ENCODE measurements at places on chromosomes 16 and 17. TPM values are rescaled to one million over a fixed set of nuclear protein-coding genes. Genes with fewer than 3 reads are reported as not detected.
A peak's percentile ranks its signal among the peaks of the same experiment; 100 is the strongest.

Gene TRPV3
- total RNA-seq: 0.10 TPM

GRCh38 chr17:60158751-60159478 lies 9.1 kb downstream of the CA4 start:
- no peak for DNase-seq

Gene PFAS
- total RNA-seq: 16.8 TPM

Gene TPSAB1
- 0.39 TPM for total RNA-seq

Gene TP53TG3B
- total RNA-seq: 1.4 TPM

- DNase-seq: no peak
Observed at GRCh38 chr16:27204312-27204915, 1.1 kb downstream of the KDM8 start.

Gene CLEC3A
- total RNA-seq: not detected

Gene OTOA
- total RNA-seq: not detected

- DNase-seq: peak; percentile 38
Observed at GRCh38 chr16:65071433-65072311, 50.2 kb downstream of the CDH11 start.

Gene DRC3
- total RNA-seq: 2.2 TPM

DNA sequence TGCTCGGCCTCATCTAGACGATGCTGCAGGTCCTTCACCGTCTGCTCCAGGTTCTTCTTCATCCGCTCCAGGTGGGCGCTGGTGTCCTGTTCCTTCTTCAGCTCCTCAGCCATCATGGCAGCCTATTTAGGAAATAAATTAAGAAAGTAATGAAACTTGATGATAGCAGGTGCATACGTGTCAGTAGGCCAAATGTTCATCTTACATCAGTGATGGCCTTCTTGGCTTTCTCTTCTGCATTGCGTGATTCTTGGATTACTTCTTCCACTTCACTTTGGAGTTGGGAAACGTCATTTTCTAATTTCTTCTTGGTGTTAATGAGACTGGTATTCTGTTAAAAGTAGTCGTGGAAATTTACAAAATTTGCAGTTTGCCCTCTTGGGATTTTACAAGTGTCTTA lies 20.1 kb upstream of the MYH13 start:
- DNase-seq: no peak

DNA sequence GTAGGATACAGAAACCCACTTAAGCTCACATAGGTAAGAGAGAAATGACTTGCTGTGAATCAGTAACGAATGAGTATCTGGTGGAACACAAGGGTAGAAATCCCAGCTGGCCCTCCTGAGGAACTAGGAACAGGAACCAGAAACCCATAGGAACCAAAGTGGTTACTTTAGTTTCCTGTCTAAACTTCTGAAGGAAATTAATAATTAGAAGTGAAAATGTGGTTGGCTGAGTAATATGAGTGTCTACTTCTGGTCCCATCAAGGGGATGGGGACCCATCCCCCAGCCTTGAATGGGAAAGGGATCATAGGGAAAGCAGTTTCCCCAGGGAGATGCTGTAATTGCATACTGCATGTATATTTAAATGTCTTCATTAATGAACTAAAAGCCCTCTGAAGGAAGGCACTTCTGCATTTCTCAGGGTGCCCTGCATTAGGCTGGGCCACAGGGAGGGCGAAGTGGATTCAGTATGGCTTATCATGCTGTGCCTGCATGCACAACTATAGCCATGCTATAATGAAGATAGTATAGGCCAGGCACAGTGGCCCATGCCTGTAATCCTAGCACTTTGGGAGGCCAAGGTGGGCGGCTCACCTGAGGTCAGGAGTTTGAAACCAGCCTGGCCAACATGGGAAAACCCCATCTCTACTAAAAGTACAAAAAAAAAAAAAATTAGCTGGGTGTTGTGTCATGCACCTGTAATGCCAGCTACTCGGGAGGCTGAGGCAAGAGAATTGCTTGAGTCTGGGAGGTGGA lies 45.6 kb downstream of the CYB5B start:
- DNase-seq: no peak

DNA sequence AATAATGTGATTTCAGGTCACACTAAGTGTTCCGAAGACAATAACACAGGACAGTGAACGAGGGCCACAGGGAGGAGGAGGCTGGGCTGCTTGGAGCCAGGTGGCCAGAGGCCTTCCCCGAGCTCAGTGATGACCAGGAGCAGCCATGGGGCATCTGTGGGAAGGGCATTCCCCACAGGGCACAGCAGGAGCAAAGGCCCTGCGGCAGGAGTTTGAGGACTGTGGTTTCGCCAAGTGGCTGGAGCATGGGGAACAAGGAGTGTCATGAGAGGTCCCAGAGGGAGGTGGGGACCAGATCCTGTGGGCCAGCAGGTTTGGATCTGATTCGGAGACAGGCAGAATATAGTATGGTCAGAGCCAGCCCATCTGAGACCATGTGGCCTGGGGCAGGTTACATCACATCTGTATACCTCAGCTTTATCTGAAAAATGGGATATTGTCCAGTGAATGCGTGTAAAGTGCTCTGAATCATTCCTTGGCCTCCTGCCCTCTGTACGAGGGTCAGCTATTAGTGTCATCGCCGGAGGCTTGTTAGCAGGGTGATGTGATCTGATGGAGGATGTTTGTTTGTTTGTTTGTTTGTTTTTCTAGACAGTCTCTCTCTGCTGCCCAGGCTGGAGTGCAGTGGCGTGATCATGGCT lies 176.8 kb downstream of the KATNIP start:
- DNase-seq: peak; percentile 92

Gene KRTAP4-9
- not detected for total RNA-seq

Gene KRT20
- total RNA-seq: not detected

GRCh38 chr16:82713778-82714177 lies 87.0 kb downstream of the CDH13 start:
- DNase-seq: no peak

Gene CSNK1D
- 22.6 TPM for total RNA-seq

Gene MEIOC
- total RNA-seq: under 0.01 TPM

Gene PRSS53
- total RNA-seq: 0.60 TPM

DNA sequence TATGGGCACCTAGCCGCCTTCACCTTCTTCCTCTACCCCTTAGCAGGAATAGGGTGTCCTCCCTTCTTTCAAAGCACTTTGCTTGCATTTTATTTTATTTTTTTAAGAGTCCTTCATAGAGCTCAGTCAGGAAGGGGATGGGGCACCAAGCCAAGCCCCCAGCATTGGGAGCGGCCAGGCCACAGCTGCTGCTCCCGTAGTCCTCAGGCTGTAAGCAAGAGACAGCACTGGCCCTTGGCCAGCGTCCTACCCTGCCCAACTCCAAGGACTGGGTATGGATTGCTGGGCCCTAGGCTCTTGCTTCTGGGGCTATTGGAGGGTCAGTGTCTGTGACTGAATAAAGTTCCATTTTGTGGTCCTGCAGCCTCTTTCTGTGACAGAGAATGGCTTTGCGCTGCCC lies 4.6 kb downstream of the TMUB2 start:
- DNase-seq: no peak

- no peak for DNase-seq
Observed at GRCh38 chr16:4098501-4098900, 17.7 kb downstream of the ADCY9 start.

- DNase-seq: peak; percentile 73
Observed at GRCh38 chr17:83199500-83200201, 120.2 kb downstream of the METRNL start.

GRCh38 chr16:89295915-89296314 lies 78.4 kb downstream of the ZNF778 start:
- DNase-seq: no peak

Gene FBRS
- total RNA-seq: 4.1 TPM

Gene PDILT
- not detected for total RNA-seq

DNA sequence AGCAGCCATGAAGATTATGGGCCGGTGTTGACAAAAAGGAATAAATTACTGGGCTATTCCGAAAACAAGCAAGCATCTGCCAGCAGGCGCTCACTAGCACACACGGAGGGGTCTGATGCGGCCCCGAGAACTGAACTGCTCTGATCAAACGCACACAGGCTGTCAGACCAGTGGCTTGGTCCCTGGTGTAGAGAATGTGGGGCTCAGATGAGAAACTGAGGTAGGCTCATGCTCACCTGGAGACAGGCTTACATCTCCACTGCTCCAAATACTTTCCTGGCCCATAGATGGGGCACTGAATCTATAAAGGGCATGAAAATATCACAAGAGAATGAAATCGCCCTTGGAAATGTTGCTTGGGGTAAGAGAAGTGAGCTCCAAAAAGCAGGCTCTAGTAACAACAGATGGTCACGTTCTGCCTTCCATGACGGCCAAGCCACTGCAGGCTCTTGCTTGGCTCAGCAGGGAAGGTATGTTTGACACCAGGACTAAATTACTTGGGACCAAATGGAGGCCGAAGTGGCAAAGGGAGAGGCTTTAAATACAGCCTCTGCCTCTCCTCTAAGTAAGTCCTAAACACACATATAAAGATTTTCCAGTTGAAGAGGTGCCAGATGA lies 5.4 kb downstream of the ABR start:
- no peak for DNase-seq

- DNase-seq: peak; percentile 54
Observed at GRCh38 chr17:40820228-40820838, 2.1 kb downstream of the KRT10 start.

- no peak for DNase-seq
Observed at GRCh38 chr17:57145347-57145746, 60.3 kb downstream of the AKAP1 start.

DNA sequence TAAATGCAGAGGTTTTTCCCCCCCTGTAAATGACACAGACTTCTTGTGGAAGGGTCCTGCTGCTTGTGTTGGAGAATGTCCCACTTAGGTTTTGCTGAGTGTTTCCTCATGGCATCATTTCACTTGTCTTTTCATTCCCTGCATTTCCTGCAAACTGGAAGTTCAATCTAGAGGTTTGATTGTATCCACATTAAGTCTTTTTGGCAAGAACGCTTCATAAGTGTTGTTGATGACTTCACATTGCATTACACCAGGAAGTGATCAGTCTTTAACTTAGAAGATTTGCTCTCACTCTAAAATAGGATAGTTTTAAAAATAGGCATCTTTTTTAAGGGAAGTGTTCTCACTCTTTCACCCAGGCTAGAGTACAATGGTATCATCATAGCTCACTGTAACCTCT lies 67.2 kb downstream of the RPTOR start:
- no peak for DNase-seq

DNA sequence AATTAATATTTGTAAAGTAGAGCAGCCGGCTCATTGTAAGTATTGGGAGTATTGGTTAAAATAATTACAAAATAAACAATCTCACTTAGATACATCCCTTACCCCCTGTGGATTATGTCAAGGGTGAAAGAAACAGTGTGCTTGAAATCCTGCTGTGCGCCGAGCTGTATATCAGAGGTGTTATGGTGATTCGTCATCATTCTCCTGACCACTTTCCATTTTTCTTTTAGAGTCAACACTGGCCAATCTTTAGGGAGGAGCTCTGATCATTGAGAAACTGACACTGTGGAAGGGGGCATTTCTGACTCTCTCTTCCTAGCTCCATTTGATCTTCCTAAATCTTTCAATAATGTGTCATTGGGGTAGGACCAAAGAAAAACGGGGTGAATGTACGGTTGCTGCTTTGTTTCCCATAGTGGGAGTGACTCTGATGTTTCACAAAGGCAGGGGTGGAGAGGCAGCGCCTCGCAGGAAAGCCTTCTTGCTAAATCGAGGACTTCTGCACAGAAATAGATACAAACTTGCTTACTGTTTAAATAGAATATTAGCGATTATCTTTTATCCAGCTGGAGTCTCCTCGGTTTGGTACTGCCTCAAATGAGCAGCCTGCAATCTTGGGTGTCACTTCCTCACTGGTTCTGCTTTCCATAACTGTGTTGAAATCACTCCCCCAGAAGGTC lies 123.4 kb downstream of the PRKCB start:
- DNase-seq: no peak

Measured in RPMI7951 (cell line).